IgD-negative memory B cell (primary cell): ENCODE measurements at places on chromosomes 2 and 18. TPM values are rescaled to one million over a fixed set of nuclear protein-coding genes. Genes with fewer than 3 reads are reported as not detected.

Gene SIX3
- not detected for polyA plus RNA-seq

Gene ST6GAL2
- not detected for polyA plus RNA-seq

Gene COL4A4
- polyA plus RNA-seq, result 20.8 TPM

Gene ERICH2
- polyA plus RNA-seq, result not detected

Gene UGT1A3
- not detected for polyA plus RNA-seq

Gene RAB6C
- not detected for polyA plus RNA-seq

Gene CYS1
- polyA plus RNA-seq, result not detected

Gene CD207
- not detected for polyA plus RNA-seq

Gene PREPL
- 13.1 TPM for polyA plus RNA-seq

Gene GDF7
- 0.74 TPM for polyA plus RNA-seq

Gene TMEM17
- polyA plus RNA-seq, result not detected

Gene SPP2
- not detected for polyA plus RNA-seq

Gene IL1RL2
- polyA plus RNA-seq, result not detected

Gene CDK5R2
- not detected for polyA plus RNA-seq

Gene ICOS
- 0.29 TPM for polyA plus RNA-seq

Gene ACTR3
- 432 TPM for polyA plus RNA-seq

Gene STEAP3
- 1.2 TPM for polyA plus RNA-seq

Gene UNC80
- not detected for polyA plus RNA-seq

Gene OR6B2
- not detected for polyA plus RNA-seq

Gene CEP68
- 12.1 TPM for polyA plus RNA-seq

Gene EFHD1
- polyA plus RNA-seq, result 0.73 TPM

Gene PFN4
- not detected for polyA plus RNA-seq

Gene APLF
- polyA plus RNA-seq, result 2.3 TPM

Gene GAREM1
- not detected for polyA plus RNA-seq

Gene CRIM1
- 0.26 TPM for polyA plus RNA-seq

Gene EMX1
- polyA plus RNA-seq, result not detected

Gene IL18R1
- polyA plus RNA-seq, result 2.2 TPM

Gene MAB21L4
- polyA plus RNA-seq, result not detected

Gene NAB1
- polyA plus RNA-seq, result 3.5 TPM

Gene AQP4
- not detected for polyA plus RNA-seq

Gene LGALSL
- 0.45 TPM for polyA plus RNA-seq

Gene LRPPRC
- 36.5 TPM for polyA plus RNA-seq

Gene GPR17
- polyA plus RNA-seq, result not detected

Gene NMS
- polyA plus RNA-seq, result not detected

Gene SLC9A4
- polyA plus RNA-seq, result not detected
